ENCODE measurements at places on chromosomes 4 and X.

DNA sequence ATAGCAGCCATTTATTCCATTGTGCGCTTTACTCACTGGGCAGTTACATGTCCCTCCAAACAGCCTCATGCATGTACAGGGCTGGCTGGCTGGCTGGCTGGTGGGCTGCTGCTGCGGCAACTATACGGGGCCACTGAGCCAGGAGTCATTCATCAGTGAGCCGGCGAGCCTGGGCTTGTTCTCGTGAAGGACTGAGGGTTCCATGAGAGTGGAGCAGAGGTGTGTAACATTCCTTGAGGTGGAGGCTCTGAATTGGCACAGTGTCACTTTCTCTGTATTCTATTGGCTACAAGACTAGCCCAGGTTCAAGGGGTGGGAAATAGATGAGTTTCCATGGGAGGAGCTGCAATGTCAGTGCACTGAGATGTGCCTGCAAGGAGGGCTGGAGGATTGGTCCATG, 89.1 kb downstream of the ARHGAP10 start:
- DNase-seq = no peak

DNA sequence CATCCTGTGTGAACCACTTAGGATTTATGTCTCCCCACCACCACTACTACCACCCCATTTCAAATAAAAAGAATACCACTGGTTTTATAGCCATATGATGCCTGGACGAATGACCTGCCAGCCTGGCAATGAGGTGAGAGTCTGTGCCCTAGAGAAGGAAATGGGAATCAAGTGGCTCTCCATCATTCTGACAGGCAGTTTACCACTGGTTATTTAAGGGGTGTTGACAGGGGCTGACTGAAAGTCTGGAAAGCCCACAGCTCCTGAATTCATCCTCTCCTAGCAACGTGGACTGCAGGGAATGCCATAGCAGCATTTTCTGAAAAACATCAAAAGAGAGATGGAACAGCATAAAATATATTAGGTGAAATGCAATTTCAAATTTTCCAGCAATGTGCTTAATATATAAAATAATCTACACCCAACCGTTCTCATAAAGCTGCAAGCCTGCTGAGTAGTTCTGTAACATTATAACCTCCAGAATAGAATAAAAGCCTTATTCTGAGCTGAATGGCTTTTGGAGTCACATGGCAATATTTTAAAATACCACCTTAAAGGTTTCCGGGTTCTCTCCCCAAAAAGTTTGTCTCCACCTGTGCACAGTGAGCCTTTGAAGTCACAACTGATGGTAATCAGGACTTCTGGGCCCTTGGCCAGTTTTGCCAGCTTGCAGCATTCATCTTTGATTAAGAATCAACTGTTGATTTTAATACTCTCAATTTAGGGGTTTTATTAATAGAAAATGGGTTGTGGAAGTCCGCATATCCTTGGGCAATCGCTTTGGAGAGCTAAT, 121.5 kb downstream of the DCTD start:
- no peak for DNase-seq

- no peak for DNase-seq
These were observed 555.4 kb downstream of the BCOR start for GRCh38 chrX:39542316-39542715.

- no peak for DNase-seq
These were observed 12.4 kb upstream of the TDO2 start for GRCh38 chr4:155891058-155891457.

- DNase-seq = no peak
These were observed 616.8 kb downstream of the BCOR start for GRCh38 chrX:39480963-39481362.

DNA sequence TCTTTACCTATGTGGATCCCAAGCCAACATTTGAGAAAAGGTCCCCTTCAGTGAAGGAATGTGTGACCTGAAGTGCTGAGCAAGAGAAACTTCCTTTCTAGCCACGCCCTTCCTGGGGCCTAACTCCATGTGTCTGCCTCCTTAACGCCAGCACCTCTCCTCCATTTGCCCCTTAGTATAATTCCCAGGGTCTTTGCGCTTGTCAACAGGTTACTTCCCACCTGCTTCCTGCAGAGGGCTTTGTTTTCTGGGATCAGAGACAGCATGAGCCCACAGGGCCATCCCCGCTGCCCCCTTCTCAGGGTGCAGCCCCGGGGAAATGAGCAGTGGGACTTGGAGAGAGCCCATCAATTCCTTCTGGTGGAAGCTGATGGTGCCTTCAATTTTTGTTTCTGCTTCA, 45.9 kb upstream of the DRD5 start:
- no peak for DNase-seq

GRCh38 chrX:29587107-29587506, 628.3 kb upstream of the MAGEB2 start:
- no peak for DNase-seq

DNA sequence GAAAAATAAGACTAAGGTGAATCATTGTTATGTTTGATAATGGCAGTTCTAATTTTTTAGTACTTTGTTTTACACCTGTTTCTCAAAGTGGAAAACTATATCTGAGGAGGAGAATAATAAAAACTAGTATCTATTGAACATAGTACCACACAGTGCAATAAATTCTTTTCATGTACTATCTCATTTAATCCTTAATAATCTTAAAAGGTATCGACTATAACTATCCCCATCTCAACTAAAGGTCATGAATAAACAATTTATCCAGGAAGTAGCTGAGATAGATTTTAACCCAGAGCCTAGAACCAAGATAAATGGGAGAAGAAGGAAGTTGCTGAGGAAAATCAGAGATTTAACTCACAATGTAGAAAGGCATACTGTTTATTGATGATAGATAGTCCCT, 2.5 kb downstream of the CHIC2 start:
- no peak for DNase-seq

- DNase-seq = no peak
These were observed 285.0 kb downstream of the SHOX start for GRCh38 chrX:915427-916229.

DNA sequence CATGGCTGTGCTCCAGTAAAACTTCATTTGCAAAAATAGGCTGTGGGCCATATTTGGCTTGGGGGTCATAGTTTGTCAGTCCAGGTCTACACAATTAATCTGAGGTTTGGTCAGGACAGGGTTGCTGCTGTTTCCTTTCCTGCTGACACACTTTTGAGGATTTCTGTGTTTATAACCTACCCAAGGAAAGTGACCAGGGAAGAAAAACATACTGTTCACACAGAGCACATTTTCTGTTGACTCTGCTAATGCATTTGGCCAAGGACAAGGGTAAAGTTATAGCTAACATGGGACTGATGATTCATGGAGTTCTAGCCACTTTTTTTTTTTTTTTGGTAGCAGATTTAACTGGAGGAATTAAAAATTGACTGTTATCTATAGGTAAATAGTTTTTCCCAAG, 43.9 kb upstream of the GEMIN8 start:
- no peak for DNase-seq

- DNase-seq = no peak
These were observed 162.7 kb upstream of the SLC7A11 start for GRCh38 chr4:138404801-138405200.

DNA sequence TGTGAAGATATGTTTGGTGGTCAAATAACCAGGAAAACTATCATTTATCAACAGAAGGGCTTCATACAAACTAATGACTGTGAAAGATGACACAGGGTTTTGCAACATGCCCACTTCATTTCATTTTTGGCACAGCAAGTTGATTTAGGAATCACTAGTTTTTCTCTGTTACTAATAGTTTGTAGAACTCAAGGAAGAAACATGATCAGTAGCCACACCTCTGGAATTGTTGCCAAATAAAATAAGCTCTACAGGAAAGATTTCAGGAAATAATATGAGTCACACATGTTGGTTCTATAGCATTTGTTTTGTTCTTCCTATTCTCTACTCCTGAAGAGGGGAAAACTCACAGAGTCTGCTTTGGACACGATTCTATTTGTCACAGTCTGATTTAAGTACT, 255.4 kb downstream of the TLL1 start:
- DNase-seq = no peak

DNA sequence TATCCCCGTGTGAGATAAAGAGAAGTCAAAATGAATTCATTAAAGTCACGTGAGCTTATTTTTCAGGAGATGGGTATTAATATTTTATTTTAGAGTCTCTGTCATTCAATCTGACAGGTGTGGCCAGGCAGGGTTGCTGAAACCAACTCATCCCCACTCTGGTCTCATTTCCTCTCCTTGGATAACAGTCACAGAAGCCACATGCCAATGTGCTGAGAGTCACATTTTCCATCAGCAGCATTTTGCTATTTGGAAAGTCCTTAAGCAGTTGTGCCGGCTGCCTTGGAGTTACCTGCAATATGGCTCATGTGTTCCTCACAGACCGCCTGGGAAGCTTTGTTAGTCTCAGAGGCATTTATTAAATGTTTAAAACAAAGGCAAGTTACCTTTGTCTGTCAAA, 302.3 kb downstream of the DCHS2 start:
- no peak for DNase-seq
